ENCODE measurements at places on chromosomes 11 and 22.

DNA sequence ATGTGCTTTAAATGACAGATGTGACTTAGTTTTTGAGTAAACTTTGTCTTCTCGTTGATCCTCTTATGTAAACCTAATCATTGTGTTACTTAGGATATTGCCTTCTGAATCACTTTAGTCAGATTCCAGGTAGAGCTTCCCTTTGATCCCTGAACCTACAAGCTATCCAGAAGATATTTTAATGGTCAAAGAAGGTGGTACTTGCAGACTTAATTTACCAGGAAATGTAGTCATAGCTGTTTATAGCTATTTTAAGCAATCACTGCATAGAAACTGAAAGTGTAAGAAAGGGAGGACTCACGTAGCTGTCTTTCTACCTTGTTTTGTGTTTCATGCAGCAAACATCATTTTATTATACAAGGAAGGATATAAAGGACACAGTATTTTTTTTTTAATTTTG, 189.5 kb downstream of the DDX10 start:
- no peak for DNase-seq

DNA sequence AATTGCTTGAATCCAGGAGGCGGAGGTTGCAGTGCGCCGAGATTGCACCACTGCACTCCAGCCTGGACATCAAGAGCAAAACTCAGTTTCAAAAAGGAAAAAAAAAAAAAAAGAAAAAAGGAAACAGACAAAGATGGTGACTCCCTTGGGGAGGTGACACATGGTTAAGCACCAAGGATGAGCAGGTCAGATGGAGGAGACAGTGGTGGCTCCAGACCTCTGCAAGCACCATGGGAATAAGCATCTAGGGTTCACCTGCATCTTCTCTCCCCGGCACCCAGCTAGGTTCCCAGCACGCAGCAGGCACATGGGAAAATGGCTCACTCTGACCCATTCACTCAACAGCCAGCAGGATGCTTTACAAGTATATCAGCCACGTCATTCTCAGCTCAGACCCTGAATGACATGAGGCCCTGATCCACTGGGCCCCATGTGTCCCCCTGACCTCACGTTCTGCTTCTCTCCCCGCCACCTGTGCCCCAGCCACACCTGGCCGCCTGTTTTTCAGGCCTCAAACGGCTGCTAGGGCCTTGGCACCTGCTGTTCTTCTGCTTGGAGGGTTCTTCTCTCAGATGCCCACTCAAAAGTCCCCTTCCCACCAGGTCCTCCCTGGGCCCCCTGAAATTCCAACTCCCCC, 24.2 kb downstream of the A4GALT start:
- no peak for DNase-seq

DNA sequence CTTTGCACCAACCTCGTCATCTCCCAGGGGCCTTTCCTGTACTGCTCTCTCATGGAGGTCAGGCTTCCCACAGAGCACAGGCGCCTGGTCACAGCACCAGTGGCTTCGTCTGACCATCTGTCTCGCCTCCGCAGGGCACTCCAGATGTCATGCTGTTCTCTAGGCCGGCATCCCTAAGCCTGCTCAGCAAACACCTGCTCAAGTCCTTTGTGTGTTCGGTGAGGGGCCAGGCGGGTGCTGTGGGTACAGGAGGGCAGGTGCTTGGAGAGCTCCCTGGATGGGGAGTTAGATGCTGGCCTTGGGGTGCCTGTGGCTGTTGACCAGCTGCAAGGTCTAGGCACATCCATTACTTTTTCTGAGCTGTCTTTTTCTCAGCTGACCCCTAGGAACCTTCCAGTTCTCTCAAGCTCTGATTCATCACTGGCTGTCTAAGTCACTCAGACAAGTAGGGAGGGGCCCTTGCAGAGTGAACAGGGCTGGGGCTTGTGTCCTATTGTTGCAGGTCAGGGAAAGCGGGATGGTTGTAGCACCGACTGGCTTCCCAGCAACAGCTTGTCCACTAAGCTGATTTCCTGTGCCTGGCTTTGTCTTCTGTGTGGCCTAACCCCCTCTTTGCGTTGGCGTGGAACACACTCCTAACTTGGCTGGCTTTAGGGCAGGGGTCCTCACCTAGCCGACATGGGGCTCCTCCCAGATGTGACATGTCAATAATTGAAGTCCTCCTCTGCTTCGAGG, 9.2 kb downstream of the CLDN5 start:
- no peak for DNase-seq

GRCh38 chr22:30334646-30335045, 7.9 kb upstream of the TBC1D10A start:
- no peak for DNase-seq
